G401 (cell line): ENCODE measurements at places on chromosomes 6 and 20. TPM values are rescaled to one million over a fixed set of nuclear protein-coding genes. Genes with fewer than 3 reads are reported as not detected.

Gene CST1
- total RNA-seq, result not detected in 2 replicates

Gene TRMT11
- total RNA-seq, result 20.4 and 22.2 TPM in 2 replicates

DNA sequence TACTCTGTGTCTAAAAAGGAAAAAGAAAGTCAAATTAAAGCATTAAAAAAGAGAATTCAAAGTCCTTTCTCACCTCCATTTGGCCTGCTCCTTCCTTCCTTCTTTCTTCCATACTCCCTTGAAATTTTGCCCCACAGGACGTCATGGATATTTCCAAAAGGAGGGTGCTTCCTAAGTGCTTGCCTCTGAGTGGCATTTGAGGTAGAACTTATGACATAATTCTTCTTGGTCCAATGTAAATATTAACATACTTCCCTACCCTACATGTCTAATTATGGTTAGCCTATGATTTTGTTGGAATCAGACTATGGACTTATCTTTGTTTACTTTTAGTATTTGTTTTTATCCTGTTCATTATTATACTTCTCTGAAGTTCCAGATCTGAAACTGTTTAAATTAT is 132.3 kb downstream of the PFDN4 start:
- DNase-seq, result no peak

DNA sequence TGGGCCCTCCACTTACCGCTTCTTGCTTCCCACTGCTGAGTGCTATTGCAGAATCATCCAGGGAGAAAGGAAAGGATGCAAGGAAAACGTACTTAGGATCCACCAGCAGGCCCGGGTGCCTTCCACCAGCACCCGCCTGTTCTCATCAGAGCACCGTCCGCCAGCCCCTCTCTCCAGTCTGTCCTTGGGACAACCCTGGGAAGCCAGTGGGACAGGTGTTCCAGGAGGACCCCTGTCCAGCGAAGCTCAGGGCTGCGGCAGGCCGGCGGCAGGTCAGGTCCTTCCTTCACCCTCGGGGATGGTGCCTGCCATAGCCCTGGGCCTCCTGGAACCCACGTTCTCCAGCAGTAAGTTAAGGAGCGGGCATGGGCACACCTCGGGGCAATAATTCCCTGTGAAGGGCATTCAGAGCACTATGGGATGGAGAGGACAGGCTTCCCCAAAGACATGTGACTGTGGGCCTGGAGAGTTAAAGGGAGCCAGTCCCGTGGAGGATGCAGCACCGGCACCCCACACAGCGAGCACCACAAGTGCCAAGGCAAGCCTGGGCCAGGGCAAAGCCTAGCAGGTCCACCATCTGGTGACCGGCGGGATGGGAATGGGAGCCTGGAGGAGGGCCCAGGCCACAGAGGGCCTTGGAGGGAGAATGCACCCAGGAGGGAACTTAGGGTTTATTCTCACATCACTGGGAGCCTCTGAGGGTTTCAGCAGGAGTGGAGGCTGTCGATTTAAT is 396.7 kb downstream of the TAF4 start:
- no peak for DNase-seq

- no peak for DNase-seq
Measured at GRCh38 chr20:41214202-41214601, 76.9 kb downstream of the PLCG1 start.

- DNase-seq, result no peak
Measured at GRCh38 chr6:114058435-114058834, 87.5 kb upstream of the HDAC2 start.

GRCh38 chr6:143160439-143161220 is 99.9 kb downstream of the AIG1 start:
- peak; percentile 91 for DNase-seq

DNA sequence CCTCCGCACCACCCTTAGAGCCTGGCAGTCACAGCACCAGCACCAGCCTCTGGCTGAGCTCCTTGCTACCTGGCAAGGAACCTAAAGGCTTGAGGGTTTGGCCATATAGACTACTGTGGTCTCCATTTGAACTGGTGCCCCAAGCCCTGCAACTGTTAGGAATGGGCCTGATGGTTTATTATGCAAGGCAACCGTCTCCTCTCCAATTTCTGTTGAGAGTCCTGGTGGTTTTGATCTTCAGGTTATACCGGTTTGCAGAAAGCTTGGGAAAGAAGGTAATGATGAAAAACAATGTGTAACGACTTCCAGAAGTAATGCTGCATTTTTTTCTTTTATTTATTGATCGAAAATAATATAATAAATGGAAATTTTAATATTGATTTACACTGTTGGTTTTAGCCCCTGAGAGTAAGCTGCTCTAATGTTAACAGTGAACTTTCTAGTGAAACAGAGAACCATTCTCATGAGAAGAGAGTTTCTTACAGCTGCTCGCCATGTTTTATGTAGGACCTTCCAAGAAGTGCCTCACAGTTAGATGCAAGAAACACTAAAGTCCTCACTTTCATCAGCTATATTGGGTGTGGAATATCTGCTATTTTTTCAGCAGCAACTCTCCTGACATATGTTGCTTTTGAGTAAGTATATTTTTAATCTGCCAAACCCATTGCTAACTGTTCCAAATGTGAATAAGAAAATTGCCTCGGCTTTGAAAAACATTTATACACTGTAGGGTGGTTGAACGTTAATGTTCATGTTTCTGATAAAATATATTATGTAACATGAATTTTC is 112.8 kb downstream of the ADGRG6 start:
- no peak for DNase-seq

DNA sequence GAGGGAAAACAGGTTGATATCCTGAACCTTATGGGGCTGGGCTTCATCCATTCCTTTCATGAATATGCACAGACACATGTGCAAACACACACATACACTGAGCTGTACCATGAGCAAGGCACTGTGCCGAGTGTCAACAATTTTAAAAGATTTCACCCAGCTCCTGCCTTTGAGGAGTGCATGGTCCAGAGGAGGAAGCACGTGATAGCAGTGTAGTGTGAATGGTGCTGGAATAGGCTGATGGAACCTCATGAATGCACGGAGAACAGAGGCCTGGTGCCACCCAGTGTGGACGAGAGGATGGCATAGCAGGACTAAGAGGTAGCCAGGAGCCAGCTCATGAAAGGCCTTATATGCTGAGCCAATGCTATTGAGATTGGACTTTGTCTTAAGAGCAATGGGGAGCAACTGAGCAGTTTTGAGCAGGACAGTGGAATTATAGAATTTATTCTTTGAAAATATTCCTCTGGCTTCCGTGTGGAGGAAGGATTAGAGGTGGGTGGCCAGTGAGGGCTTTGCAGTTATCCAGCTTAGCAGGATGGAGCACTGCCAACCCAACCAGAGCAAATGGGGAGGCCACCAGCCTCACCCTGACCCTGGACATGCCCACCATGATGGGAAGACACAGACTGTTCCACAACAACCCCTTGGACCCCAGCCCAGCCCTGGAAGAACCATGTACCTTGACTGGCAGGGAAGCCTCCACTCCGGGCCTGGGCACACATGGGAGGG is 84.4 kb downstream of the UNC5CL start:
- no peak for DNase-seq
